ENCODE measurements at places on chromosomes 6 and 20.

- no peak for DNase-seq
These were observed 135.9 kb upstream of the SOX4 start for GRCh38 chr6:21457647-21458046.

DNA sequence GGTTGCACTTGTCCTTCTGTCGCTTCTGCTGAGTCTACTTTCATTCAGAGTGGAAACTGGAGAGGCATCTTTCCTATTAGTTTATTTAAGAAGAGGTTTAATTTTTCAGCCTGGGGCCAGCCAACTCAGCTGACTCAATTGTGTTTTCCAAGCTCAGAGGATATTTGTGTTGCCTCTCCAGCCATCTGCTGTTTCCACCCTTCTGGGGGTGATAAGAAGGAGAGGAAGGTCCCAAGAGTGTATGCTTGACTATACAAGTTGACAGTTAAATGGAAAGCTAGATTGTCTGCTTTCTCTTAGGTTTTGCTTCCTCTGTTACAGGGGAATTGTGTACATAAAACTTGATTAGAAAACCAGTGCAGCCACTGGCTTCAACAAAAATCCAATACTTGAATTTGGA is 3.0 kb downstream of the PSMF1 start:
- no peak for DNase-seq

DNA sequence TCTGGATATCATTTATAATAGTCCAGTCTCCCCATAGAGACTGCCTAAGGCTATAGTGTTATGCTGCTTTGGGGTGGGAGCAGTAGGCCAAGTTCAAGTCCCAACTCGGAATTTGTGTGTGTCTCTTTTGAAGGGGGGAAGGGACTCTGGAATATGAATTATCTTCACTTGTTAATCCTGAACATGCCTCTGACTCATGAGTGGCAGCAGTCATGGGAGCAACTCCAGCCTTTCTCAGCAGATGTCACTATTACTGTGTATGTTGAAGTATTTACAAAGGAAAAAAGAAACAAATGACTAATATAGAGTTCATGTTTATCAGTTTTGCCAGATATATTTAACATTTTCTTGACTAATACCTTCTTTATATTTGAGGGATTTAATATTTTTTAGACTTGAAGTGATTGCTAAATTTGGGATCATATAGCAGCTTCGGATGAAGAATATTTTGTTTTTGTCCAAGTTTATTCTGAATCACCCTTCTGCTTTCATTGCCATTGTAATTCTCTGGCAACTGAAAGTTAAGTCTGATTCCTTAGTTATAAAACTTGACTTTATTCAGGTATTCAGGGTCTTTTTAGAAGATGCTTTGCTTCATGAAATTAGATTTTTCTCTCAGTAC is 23.4 kb downstream of the FAM217A start:
- DNase-seq = peak; percentile 91

DNA sequence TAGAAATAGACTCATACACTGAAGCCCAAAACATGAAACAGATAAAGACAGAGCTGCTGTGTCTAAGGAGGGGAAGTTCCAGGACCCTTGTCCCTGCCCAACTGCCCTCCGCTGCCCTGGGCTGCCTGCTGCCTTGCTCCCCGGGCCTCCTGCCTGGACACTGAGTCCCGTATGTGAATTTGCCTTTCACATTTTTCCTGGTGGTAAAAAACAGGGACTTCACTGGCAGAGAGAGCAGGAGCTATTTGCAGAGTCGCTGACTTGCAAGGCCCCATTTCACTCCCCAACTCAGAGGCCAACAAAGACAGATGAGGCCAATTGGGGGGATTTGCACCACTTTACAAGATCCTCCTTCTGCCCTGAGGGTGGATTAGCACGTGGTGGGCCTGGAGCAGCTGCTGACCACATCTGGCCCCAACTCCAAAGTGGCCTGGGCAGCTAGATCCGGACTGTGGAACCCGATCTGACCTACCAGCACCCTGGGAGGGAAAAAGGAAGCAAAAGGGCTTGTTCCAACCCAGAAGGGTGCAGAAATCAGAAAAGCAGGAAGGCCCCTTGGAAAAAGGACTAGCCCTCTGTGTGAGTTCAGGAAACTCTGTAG is 61.4 kb downstream of the NOL4L start:
- no peak for DNase-seq

DNA sequence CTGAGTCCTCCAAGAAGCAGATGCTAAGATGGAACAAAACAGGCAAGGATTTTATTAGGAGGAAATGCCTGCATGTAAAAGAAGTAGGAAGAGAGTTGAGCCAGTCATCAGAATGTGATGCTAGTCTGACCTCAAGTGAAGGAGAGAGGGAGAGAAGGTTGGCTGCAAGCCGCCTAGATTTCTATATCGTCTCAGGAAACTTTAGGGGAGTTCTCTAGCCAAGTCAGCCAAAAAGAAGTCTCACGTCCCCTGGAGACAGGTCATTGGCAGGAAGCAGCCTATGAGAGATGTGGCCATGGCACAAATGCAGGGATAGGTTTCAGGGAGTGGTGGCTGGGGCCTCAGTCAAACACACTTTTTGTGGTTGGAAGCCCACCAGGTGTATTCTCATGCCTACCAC is 378.0 kb downstream of the CD109 start:
- DNase-seq = peak; percentile 7

DNA sequence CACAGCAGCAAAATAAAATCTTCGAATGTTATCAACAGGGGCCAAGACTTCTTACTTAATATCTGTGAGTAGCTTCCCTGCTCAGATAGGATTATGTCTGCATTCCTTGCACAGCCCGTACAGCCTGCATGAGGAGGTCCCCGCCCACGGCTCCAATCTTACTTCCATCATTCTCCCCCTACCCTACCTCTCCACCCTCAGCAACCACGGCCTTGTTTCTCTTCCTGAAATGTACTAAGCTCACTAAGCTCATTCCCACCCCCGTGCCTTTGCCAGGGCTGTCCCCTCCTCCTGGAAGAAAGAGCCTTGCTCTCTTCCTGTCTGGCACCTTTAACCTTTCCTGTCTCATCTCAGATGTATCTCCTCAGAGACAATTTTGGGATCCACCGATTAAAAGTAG is 120.4 kb downstream of the BCAS1 start:
- peak; percentile 78 for DNase-seq

GRCh38 chr6:16061818-16062217 is 67.1 kb upstream of the MYLIP start:
- no peak for DNase-seq

DNA sequence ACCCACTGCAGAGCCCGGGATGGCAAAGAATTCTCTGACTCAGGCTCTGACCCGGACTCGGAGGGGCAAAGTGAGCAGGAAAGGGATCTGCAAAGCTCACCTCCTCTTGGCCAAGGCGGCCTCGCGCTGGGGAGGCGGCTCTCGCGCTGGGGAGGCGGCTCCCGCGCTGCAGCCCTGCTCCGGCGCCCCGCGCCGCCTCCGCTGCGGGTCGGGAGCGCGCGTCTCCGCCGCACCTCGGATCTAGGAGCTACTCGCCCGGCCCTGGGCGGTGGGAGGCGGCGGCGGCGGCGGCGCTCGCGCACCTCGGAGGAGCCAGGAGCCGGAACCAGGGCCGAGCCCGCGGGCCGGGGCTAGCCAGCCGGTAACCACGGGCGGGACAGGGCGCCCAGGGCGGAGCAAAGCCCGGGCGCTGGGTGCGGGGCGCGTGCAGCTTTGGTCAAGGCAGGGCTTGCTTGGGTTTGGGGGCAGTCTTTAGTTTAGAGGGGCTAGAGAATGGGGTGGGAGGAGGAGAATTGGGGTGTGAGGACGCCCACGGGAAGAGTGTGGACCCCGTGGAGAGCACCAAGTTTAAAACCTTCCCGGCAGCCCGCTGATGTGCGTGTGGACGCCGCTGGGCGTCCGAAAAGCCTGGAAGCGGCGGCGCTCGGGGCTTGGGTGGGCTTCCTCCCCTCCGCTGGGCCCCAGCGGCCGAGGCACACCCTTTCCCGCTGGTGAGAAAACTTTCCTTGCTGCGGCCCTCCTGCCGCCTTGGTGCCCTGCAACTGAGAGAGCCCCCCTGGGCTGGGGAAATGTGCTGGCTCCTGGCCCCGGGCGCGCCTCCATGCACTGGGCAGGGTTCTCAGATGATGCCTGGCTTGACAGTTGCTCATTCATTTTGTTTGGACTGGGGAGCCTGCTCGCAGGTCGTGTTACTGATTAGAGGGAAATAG is at the start of gene MRAP2:
Gene MRAP2 (plus strand): TSS at position 250 of the 929 bp plus-strand sequence. CDS start 21,547 bp downstream, outside the sequence.
- no peak for DNase-seq

DNA sequence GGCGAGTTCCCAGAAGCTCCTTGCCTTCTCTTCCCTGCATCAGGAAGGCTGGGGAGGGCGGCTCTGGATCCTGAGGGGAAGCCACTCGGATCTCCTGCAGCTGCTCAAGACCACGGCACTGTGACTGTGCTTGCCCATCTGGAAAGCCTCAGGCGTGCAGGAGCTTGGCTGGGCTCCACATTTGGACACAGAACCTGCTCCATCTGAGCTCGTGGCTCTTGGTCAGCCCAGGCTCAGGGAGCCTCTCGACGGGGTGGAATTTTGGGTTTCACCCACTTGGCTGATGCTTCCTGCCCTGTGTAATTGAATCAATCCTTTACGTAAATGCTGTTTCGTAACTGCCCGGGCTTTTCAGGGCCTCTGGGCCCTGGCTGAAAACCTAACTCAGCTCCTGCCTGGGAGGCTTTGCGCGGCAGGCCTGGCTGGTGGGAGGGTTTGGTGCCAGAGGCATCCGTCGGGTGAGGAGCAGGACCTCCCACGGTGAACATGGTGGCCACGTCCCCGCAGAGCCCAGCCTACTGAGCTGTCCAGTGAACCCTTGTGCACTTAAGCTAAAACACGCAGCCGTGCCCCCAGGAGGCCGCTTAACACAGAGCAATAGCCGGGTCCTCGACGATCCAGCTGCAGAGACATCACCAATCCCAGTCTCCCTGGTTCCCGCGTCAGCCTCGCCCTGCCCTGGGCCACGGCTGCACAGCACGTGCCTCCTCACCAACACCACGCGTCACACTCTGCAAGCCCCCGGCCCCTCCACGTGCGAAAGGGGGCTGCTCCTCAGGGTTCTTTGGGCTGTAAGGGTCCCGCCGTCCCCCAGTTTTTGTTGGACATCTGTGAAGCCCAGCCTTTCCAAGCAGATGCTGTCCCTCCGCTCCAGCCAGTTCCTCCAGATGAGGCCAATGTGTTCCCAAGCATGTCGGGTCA is 241.0 kb downstream of the DLL1 start:
- DNase-seq = no peak

DNA sequence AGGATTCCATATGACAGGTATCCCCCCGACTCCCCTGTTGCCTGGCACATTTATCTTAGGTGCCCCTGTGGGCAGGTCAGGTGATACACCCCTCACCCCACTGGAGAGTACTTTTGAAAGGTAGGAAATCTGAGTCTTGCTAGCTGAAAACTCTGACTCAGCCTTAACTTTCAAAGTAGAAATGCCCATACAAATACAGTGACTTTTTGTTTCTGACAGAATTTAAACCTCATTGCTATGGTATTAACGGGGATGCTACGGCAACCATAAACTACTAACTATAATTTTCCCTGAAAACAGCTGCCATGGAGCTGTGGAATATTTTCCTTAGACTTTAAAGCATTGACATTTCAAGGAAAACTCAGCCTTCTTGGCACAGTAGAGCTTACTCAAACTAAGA is 536.0 kb downstream of the RFPL4B start:
- no peak for DNase-seq

GRCh38 chr20:49115564-49115963 is 69.5 kb downstream of the CSE1L start:
- DNase-seq = peak; percentile 78

DNA sequence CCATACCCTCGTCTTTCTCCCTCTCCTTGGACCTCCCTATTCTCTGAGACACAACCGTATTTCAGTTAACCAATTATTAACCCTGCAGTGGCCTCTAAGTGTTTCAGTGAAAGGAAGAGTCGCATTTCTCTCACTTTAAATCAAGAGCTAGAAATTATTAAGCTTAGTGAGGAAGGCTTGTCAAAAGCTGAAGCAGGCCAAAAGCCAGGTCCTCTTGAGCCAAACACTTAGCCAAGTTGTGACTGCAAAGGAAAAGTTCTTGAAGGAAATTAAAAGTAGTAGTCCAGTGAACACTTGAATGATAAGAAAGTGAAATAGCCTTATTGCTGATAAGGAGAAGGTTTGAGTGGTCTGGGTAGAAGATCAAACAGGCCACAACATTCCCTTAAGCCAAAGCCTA is 58.3 kb downstream of the SNX9 start:
- no peak for DNase-seq

DNA sequence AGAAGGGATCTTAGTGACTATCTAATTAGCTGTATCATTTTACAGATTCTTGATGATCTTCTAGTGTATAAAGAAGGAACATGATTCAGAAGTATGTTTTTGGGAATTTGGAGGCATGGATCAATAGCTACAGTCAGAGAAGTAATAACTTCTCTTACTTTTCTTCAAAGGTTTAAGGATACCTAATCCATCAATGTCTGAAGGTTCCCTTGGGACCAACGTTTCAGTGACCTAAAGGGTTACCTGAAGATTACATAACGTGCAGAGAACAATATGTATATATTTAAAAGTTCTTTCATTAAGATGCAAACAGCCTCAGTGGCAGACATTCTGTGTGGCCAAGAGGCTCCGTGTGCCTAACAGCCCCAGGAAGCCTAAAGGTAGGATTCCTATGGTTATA is 3.2 kb downstream of the HDAC2 start:
- no peak for DNase-seq

DNA sequence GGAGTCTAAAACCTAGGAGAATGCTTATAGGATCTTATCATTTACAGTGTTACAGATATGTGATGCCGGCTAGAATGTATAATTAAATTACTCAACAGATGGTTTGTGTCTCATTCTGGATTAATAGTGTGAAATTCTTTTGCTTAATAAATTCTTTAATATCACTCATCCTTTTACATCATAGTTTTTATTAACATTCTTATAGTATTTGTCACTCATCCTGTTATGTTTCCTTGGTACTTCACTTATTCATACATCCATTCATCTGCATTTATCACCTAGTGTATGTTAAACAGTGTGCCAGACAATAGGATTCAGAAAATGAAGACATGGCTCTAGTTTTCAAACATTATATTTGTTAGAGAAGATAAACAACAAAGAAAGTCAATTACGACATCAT is 468.7 kb downstream of the FRK start:
- DNase-seq = no peak

DNA sequence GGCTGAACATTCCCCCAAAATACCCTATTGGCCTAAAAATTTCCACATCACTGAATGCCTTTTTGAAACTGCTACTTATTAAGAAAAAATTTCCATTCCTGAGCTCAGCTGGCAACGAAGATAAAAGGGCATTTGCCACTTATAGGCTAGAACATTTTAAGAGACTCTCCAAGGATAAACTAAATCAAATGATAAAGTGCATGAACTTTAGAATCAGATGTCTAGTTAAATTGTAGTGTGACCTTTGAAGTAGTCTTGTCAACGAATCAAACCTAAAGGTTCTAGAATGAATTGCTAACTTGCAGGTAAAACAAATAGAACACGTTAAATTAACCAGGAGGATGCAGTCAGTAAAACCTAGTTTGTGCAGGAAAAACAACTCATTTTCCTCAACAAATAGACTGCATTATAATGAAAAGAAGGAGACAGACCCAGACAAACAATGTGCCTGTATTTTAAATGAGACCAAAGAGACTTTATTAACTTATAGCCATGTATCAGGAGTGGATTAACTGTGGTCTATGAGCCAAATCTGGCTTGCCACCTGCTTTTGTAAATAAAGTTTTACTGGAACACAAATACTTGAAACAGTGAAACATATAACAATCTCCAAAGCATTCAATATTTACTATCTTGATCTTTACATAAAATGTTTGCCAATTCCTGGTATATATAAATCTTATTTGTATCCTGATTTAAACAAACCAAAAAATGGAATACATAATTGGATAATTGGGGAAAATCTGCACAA is 184.4 kb downstream of the MEI4 start:
- no peak for DNase-seq
